ENCODE measurements at places on chromosomes 7 and 10.

DNA sequence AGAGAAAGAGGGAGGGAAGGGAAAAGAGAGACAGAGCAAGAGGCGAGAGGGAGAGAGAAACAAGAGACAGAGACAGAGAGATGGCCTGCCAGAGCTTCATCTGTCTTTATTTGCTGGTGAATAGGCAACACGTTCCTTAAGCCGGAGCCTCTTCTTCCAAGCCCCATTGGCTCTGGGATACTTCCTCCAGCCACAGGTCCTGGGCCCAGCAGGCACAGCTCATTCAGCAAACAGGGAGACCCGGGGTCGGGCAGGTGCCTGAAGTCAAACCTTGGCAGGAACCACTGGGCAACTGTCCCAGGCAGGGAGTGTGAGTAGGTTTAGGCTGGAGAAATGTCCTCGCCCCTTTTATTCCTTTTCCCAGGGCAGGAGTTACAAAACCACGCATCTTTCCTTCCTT is 68.2 kb downstream of the MYL10 start:
- no peak for DNase-seq

DNA sequence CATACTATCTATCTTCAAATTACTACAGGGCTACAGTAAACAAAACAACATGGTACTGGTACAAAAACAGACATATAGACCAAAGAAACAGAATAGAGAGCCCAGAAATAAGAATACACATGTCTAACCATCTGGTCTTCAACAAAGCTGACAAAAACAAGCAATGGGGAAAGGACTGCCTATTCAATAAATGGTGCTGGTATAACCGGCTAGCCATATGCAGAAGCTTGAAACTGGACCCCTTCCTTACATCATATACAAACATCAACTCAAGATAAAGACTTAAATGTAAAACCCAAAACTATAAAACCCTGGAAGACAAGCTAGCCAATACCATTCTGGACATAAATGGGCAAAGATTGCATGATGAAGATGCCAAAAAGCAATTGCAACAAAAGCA is 1143.7 kb downstream of the DNAJB9 start:
- DNase-seq, result no peak

- no peak for DNase-seq
These were observed 47.0 kb upstream of the EPC1 start for GRCh38 chr10:32393911-32394310.

DNA sequence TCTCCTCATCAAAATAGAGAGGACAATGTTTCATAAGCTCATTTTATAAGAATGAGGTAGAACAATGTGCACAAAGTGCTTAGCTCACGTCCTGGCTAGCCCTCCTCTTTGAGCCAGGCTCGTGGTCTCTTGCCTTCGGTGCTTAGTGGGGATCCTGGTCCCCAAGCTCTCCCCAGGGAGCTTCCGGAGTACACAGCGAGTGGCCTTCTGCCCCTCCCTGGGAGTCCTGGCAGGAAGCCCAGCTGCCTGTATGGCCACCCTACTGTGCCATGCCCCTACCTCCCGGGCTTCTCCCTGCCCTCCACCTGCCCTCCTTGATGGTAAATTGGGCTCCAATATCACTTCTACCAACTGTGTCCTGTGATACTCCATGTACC is 868 bp downstream of the MYO1G start:
- no peak for DNase-seq

DNA sequence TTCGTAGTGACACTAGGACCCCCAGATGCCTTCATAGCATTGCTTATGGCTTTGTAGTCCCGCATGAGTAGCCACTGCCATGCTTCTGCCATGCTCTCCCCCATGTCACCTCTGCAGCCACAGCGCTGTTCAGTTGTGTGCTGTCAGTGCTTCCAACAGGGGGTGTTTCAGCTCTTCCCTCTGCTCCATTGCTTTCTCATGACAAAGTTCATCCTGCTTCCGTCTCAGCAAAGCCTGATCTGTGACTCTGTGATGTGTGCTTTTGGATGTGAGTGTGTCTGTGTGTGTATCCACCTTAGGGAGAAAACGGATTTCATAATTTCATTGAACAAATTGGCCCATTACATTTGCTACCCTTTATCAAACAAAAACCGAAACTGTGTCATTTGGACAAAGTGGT is 134.9 kb upstream of the SAMD8 start:
- DNase-seq, result no peak

DNA sequence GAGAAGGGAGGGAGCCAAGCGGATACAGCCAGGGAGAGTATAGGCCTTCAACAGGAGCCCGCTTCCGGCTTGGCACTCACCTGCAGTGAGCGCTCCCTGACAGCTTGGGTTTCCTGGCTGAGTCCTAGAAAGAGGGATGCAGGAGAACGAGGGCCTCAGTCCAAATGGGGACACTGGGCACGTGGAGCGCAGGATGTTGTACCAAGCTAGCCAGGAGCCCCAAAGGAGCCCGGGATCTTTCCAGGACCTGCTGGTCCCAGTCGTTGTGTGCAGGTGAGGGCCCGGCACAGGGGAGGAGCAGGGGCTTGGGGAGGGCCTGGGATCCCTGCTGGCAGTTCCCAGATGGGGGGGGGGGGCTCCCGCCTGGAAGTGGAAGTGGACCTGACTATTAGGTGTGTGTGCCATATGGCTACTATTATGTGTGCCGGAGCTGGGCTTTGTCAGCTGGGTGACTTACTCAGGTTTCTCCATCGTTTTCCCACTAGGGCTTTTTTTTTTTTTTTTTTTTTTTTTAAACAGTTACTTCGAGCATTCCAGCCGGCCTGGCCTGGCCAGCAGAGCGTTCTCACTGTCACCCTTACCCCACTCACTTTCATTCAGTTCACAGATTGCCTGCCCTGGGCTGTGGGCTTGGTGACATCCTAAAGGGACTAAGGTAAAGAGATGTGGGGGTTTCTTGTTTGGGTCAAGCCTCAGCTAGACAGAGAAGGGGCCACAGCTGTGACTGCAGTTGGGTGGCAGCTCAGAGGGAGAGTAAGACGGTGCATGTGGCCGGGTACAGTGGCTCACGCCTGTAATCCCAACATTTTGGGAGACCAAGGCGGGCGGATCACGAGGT is 3.8 kb downstream of the AGAP3 start:
- DNase-seq, result no peak

DNA sequence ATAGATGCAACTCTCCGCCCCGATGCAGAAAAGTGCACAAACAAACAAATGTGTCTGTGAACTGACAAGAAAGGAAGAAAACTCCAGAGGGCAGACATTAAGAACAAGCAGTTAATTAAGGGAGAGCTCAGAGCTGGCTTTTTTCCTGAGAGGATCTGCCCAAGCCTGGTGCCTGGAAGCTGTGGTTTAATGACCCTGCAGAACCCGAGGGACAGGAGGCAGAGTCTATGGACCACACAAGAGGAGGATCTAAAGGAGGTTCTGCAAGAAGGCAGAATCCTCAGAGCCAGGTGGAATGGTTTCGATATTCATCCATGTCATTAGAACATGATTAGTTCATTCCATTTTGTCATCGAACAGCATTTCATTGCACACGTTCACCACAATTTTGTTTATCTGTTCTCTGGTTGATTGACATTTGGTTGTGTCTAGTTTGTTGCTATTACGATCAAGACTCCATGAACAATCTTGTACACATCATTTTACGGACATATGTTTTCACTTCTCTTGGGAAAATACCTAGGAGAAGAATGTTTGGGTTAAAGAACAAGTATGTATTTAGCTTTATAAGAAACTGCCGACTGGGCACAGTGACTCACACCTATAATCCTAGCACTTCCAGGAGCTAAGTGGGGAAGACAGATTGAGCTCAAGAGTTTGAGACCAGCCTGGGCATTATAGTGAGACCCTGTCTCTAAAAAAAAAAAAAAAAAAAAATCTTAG is 560.2 kb downstream of the CALN1 start:
- no peak for DNase-seq

- DNase-seq, result no peak
These were observed 144.3 kb downstream of the TCERG1L start for GRCh38 chr10:131167036-131167860.

DNA sequence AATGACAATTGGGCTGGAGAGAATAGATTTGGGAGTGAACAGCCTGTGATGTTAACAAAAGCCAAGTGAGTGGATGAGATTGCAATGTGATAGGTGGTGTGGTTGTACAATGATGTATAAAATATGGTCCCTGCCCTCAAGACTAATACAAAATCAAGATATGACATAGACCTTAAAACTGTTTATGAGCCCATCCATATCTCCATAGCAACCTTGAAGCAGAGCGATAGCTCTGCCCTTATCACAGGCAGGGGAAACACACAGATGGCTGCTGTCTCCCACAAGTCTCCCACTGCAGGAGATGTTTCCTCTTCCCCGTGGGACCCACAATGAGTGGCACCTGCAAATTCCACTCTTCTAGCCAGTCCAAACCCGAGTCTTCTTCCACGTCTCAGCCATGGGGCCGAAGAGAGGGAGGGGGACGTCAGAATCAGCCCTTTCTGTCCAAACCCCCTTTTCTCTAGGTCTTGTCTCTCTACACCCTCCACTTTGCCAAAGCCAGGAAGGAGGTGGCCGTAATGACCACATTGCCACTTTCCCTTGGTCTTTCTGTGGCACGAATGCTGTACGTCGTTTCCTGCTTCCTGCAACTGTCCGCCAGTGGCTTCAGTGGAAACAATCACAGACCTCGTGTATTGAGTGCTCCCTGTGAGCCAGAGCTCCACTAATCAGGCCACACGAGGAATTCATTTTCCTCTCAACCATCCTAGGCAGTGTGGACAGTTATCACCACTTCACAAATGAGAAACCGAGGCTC is 7.5 kb upstream of the TBXAS1 start:
- no peak for DNase-seq

DNA sequence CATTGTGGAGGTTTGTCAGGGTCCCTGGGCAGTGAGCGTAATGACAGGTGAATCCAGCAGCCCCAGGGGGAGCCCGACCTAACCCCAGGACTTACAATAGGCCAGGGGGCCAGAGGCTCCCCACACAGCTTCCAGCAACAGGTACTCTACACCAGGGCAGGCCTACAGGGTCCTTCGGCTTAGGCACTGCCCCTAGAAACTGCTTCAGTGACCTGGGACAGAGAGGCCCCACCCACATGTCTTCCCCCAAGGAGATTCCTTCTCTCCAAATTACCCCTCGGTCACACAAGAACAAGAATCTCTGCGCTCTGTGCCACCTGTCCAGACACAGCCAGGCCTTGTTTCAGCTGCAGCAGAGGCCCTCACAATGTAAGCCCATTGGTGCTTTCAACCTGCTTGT is 24.4 kb downstream of the SKIDA1 start:
- DNase-seq, result no peak

DNA sequence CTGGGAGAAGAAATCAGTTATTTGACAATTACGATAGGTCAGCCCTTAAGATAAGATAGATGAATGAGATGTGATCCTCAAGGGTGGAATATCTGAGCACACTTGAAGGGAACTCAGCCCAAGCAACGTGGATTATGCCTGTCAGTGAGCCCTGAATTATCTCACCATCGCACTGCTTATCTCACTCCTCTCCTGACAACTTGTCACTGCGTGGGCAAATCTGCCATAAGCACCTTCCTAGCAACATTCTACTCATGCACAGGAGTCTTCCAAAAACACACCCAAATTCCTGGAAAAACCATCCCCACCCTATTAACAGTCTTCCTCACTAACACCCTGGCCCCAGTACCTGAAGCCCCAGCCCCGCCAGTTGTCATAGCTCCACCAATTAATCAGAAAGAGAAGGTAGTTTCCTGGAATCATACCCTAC is 46.5 kb upstream of the IL6 start:
- DNase-seq, result no peak

DNA sequence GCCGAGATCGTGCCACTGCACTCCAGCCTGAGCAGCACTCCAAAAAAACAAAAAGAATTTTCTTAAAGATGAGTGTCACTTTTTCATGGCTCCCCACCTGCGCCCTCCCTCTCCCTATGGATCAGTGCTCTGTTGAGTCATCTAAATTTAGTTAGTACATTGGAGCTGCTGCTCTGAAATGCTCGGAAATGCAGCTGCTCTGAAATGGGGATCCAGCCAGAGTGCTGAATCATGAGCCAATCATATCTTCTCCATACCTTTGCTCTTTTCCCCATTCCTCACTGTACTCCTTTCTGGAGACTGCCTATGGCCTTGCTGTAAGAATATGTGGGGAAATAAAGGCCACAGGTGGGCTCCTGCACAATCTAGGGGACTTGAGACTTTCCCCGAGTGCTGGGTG is 188.8 kb downstream of the ZNF438 start:
- no peak for DNase-seq

- peak; percentile 97 for DNase-seq
These were observed at the start of gene RASSF4 for GRCh38 chr10:44959247-44960087. Gene RASSF4 (plus strand): TSS chr10:44959802. CDS start chr10:44970203, 10,401 bp downstream.

DNA sequence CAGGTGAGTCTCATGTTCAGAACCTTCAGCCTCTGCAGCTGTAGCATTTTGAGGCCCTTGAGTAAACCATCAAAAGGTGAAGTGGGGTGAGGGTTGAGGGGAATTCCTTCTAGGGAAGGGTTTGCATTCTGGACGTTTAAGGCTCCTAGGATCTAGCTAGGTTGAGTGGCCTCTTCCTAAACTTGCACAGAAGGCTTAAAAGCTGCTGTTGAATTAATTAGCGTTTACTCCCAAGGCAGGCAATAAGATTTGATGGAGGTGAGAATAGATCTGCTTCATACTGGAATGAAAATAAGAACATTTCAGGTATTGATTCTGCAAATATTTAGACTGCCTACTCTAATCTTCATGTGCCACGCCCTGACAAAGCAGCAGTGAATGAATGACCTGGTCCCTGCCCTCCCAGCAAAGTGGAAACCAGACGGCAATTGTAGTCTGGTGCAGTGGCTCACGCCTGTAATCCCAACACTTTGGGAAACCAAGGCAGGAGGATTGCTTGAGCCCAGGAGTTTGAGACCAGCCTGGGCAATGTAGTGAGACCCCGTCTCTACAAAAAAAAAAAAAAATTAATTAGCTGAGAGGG is 11.4 kb upstream of the KPNA7 start:
- DNase-seq, result no peak

DNA sequence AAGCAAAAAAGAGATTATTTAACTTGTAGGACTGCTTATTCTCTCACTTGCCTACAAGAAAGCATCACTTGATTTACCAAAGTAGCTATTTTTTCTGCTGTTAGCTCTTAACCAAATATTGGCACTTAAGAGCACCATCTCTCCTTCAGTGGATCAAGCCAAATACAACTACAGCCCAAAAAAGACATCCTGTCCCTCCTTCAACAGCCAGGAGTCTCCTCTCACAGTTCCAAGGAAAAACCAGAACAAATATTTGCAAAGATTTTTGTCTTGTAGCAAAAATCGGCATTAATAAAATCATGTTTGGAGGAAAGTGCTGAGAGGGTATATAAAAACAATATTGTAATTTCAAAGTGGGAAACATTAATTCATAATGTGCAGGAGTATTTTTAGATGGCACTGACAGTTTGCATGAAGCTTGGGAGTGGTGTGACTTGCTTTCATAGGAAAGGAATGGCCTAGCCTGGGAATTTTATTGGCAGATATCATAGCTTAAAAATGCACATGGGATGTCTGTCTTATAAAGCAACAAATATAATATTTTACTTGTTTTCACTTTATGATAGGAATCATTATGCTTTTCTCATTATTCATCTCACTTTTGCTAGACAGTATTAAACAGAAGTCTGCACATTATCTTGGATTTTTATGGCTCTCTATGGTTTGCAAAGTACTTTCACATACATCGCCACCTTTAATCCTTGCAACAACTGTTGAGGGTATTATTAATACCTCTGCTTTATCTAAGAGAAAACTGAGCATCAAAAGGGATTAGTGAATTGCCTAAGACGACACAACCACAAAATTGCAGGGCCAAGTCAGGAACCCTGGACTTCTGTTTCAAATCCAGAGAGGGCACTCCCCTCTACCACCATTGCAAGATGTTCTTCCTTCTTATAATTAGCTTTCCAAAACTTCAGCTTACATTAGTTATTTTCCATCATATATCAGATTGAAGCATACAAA is 103.5 kb downstream of the AGMO start:
- no peak for DNase-seq

- DNase-seq, result no peak
These were observed 35.4 kb upstream of the NPFFR1 start for GRCh38 chr10:70319183-70319582.
